Activated CD4-positive, alpha-beta memory T cell treated with anti-CD3 and anti-CD28 coated beads for 36 hours (primary cell): ENCODE measurements at places on chromosomes 1 and 21. TPM values are rescaled to one million over a fixed set of nuclear protein-coding genes. Genes with fewer than 3 reads are reported as not detected.

DNA sequence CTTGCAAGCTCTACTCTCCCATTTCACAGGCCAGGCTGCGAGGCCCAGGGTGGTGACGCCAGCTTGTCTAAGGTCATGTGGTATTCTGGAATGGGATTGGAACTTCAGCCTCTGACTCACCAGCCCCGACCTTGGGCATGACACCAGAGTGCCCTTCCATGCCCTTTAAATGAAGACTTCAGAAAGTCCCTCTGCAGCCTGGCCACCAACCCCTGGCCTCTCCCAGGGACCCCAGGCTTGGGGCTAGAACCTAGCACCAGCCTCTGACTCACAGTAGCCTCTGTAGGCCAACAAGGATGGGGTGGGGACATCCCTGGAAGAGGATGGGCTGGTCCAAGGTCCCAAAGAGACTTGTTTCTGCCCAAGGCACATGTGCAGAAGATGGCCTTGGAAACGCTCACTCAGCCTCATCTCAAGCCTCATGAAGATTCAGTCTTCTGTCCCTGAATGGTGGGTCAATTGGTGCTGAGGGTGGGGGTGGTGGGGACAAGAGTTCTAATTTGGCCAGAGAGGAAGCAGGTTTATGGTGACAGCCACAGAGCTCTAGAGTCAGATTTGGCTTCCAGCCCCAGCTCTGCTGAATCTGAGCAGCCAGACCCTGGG lies 36.1 kb upstream of the RUNX3 start:
- peak; percentile 63 for DNase-seq

- no peak for DNase-seq
Observed at GRCh38 chr1:168861421-168862004, 132.5 kb upstream of the DPT start.

DNA sequence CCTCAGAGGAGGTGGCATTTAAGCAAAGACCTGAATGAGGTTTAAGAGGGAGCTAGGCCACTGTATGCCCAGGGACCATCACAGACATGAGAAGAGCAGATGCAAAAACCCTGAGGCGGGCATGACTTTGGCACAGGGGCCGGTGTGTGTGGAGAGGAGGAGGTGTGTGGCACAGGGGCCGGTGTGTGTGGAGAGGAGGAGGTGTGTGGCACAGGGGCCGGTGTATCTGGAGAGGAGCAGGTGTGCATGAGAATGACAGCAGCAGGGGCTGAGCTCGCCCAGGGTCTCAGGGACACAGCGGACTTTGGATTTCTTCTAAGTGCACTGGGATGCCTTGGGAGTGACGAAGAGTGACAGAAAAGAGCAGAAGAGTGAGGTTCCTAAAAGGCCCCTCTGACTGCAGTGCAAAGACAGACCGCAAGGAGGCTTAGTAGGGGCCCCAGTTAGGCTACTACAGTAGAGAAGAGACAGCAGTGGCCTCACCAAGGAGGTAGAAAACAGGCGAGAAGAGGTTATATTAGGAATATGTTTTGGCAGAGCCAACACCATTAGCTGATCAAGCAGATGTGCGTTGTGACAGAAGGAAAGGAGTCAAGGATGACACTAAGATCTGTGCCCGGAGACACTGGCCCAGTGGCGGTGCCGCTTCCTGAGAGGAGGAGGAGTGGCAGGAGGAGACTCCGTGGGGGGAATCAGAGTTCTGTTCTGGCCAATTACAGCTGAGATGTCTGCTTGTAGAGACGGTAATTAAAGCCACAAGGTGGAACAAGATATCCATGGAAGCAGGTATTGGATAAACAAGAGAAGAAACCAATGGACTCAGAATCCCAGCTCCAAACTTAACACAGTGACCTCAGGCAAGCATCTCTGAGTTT lies 18.4 kb downstream of the ZBTB17 start:
- no peak for DNase-seq

GRCh38 chr1:232423591-232423990 lies 206.3 kb downstream of the SIPA1L2 start:
- no peak for DNase-seq

GRCh38 chr1:62304515-62304914 lies 14.7 kb downstream of the KANK4 start:
- no peak for DNase-seq

GRCh38 chr1:118217141-118217838 lies 32.3 kb upstream of the SPAG17 start:
- DNase-seq: no peak

- no peak for DNase-seq
Observed at GRCh38 chr1:24732186-24732885, 12.9 kb upstream of the CLIC4 start.

- no peak for DNase-seq
Observed at GRCh38 chr1:183323849-183324683, 94.1 kb downstream of the NMNAT2 start.

- peak; percentile 82 for DNase-seq
Observed at GRCh38 chr1:228459091-228459993, 27.8 kb upstream of the RNF187 start.

DNA sequence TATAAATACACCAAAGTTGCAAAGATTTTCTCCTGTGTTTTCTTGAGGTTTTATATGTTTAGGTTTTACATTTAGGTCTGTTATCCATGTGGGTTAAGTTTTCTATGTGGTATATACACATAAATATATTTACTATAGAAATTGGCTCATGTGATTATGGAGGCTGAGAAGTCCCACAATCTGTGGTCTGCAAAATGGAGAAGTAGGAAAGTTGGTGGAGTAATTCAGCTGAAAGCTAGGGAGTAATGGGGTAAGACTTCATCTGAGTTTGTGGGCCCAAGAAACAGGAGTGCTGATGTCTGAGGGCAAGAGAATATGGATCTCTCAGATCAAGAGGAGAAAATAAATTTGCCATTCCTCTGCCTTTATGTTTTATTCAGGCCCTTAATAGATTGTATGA lies 146.0 kb downstream of the GPATCH2 start:
- DNase-seq: no peak

DNA sequence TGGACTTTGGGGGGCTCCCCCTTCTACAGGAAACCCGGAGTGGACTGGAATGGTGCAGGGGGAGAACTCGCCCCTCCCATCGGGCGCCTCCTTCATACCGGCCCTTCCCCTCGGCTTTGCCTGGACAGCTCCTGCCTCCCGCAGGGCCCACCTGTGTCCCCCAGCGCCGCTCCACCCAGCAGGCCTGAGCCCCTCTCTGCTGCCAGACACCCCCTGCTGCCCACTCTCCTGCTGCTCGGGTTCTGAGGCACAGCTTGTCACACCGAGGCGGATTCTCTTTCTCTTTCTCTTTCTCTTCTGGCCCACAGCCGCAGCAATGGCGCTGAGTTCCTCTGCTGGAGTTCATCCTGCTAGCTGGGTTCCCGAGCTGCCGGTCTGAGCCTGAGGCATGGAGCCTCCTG lies at the start of gene TNFRSF14:
Gene TNFRSF14 (plus strand): TSS at position 95 of the 401 bp plus-strand sequence. CDS start 294 bp downstream, at position 389.
- peak; percentile 81 for DNase-seq

DNA sequence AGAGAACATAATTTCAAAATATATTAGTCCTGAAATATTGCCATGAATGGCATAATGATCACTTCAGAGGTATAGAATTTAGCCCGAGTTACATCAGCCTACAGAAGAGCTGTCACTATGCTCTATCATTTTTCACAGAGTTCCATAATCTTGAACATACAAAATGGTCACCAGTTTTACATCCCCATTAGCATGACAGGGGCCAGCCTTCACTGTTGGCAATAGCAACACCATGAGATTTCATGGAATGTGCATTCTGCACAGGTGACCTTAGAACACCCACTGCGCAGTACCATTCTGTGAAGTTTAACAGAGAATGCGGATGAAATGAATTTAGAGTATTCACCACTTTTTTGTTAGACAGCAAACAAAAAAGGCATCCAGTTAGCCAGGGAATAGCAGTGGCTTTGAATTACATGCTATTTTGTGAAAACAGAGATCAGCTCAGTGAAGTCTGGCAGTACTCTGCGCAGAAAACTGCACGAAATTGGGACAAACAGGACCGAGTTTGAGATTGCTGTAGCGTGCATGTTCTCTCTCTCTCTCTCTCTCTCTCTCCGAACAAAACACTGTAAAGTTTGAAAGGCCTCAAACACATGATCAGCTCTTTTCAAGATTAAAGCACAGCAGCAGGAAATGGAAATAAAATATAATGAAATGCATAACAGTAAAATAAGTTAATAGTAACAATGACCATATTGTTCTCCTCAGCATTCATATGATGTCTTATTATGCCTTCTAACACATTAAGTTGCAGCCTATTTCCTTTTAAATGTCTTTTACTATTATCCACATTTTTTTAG lies 349.3 kb downstream of the USH2A start:
- DNase-seq: no peak

DNA sequence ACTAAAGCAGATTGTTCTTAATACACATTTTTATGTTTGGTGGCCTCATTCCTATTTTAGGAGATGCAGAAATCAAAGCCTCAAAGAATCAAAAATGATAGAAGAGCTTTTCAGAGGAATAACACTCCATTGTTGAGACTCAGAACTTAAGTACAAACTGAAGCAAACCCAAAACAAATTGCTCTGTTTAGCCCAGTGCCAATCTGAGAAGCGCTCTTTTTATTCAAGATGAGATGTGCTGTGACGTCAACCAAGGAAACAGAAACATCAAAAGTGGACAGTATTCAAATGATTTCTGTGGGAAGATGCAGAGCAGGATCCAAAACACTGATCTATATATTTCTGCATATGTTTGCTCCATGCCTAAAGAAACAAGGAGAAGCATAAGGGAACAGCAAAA lies 18.0 kb downstream of the COLGALT2 start:
- no peak for DNase-seq

DNA sequence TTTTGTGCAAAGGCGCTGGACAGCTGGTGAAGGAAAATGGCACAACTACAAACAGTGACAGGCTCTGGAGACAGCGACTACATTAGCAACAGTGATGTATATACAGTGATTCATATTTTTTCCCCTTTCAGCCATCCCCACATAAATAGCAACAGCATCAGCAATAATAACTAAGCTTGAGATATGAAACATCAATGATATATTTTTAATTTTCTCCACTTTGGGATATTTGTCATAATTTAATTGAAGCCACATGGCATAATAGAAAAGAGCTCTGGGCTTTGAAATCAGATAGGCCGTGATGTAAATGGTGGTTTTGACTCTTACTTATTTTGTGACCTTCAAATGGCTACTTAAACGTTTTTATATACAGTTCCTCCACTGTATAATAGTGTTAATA lies 764.3 kb upstream of the PRMT6 start:
- DNase-seq: no peak

DNA sequence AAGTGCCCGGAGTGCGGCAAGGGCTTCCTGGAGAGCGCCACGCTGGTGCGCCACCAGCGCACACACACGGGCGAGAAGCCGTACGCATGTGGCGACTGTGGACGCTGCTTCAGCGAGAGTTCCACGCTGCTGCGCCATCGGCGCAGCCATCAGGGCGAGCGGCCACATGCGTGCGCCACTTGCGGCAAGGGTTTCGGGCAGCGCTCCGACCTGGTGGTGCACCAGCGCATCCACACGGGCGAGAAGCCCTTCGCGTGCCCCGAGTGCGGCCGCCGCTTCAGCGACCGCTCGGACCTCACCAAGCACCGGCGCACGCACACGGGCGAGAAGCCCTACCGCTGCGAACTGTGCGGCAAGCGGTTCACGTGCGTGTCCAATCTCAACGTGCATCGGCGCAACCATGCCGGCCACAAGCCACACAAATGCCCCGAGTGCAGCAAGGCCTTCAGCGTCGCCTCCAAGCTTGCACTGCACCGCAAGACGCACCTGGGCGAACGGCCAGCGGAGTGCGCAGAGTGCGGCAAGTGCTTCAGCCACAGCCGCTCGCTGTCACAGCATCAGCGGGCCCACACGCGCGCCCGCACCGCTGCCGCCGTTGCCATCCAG lies 10.0 kb downstream of the ZNF672 start:
- no peak for DNase-seq

GRCh38 chr1:39174390-39175081 lies 30.0 kb upstream of the MACF1 start:
- DNase-seq: no peak

- DNase-seq: no peak
Observed at GRCh38 chr1:186617926-186618325, 62.3 kb downstream of the PTGS2 start.

- no peak for DNase-seq
Observed at GRCh38 chr1:42935971-42936308, 22.7 kb downstream of the SLC2A1 start.

GRCh38 chr1:176801514-176802020 lies 338.6 kb downstream of the PAPPA2 start:
- DNase-seq: no peak

- DNase-seq: no peak
Observed at GRCh38 chr1:3386205-3387002, 68.1 kb upstream of the ARHGEF16 start.

DNA sequence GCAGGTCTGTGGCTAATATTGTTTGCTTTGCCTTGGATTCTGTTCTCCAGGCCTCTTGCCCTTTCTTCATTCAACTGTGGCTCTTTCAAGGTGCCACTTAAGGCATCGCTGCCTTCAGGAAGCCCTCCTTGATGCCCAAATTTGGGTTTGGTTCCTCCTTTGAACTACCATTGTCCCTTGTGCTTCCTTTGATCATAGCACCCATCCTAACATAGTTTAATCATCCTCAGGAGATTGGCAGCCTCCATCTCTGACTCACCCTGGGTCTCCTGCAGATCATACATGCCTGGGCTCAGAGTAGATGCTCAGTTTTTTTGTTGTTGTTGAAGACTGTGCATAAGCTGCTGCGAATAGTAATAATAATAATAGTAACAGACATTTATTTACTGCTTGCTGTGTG lies 54.4 kb upstream of the ACOT11 start:
- no peak for DNase-seq

DNA sequence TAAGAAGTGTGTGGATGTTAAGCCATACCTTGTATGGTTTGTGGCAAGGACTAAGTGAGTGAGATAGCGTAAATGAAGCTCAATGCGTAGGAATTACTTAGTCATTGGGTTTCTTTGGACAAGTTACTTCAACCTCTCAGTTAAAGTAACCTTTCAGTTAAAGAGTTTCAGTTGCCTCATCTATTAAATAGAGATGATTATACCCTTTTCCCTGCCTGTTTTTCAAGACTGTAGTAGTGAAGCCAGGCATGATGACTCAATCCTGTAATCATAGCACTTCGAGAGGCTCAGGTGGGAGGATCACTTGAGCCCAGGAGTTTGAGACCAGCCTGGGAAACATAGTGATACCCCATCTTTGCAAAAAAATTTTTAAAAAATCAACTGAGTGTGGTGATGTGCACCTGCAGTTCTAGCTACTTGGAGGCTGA lies 6.3 kb downstream of the ZMPSTE24 start:
- DNase-seq: peak; percentile 59

GRCh38 chr1:213987422-213987926 lies 299 bp upstream of the PROX1 start:
- DNase-seq: no peak

The VANGL2 gene
- total RNA-seq: not detected

The CYP4B1 gene
- not detected for total RNA-seq

The MNDA gene
- not detected for total RNA-seq

The PPIAL4G gene
- 0.12 TPM for total RNA-seq

The SSX2IP gene
- total RNA-seq: 10.9 TPM

The RUNX3 gene
- 153 TPM for total RNA-seq

The ANGPTL3 gene
- not detected for total RNA-seq

The GABPB2 gene
- total RNA-seq: 14.9 TPM

The TRABD2B gene
- total RNA-seq: not detected

The BLACAT1 gene
- 0.90 TPM for total RNA-seq

The ZNF683 gene
- not detected for total RNA-seq

The FCRL2 gene
- not detected for total RNA-seq

The THEM5 gene
- not detected for total RNA-seq

The TTLL7 gene
- total RNA-seq: 0.90 TPM

The HORMAD1 gene
- not detected for total RNA-seq
